ENCODE measurements at places on chromosomes 1 and 21.

DNA sequence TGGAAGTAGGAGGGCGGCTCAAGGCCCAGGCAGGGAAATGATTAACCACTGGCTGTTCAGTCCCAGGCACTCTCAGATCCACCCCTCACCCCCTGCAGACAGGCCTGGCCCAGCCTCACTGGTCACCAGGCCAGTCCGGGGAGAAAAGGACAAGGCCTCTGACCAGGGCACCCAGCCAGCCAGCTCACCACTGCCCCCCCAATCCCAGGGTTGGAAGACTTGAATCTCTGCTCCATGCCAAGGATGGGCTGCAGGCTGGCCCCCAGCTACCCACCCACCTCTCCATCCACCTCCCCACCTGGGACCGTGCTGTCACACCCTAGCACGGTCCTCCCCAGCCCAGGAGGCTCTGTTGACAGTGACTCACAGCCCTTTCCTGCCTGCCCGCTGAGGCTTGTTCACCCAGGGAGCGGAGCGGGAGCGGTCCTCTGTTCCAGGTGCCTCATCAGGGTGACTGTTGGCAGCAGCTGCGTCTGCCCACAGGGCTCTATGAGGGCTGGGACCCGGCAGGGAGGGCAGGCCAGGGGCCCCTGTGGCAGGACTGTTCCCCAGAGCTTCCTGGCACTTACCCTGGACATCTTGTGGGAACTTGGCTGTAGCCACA, 2.2 kb downstream of the LAD1 start:
- DNase-seq, result no peak

GRCh38 chr1:66283622-66284041, 250.3 kb upstream of the SGIP1 start:
- no peak for DNase-seq

- DNase-seq, result no peak
These were observed 2.2 kb upstream of the GBP6 start for GRCh38 chr1:89361681-89362080.

GRCh38 chr1:107359472-107360241, 218.8 kb downstream of the NTNG1 start:
- no peak for DNase-seq

DNA sequence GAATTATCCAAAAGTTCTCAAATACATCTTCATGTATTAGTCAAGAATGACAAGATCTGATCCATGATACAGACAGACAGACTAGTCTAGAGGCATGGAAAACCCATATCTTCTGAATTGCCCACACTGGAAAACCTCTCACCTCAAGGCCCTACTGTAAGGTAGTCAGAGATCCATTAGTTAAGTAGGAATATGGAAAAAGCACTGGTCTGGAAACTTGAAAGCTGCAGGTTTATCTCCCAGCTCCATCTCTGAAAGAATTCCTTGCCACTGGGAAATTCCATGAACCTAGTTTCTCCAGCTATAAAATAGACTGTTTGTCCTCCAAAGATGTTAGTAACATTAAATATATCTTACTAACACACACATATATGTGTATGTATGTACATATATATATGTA, 169.2 kb downstream of the AKT3 start:
- DNase-seq, result no peak

DNA sequence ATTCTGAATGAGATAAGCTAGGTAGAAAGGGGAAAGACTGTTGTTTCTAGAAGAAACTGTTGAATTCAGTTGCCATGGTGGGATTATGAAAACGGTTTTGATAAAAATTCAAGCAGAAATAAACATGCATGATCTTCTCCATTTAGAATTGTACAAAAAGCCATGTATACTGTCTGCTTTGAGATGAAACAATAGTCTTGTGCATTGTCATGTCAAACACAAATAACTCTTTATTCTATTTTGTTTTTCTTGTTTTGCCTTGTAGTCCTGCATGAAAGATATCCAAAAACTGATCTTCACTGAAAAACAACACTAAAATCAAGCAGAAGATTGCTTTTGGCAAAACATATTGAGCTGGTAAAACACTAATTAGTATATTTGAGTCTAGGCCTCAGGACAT, 659.9 kb downstream of the LTN1 start:
- no peak for DNase-seq

DNA sequence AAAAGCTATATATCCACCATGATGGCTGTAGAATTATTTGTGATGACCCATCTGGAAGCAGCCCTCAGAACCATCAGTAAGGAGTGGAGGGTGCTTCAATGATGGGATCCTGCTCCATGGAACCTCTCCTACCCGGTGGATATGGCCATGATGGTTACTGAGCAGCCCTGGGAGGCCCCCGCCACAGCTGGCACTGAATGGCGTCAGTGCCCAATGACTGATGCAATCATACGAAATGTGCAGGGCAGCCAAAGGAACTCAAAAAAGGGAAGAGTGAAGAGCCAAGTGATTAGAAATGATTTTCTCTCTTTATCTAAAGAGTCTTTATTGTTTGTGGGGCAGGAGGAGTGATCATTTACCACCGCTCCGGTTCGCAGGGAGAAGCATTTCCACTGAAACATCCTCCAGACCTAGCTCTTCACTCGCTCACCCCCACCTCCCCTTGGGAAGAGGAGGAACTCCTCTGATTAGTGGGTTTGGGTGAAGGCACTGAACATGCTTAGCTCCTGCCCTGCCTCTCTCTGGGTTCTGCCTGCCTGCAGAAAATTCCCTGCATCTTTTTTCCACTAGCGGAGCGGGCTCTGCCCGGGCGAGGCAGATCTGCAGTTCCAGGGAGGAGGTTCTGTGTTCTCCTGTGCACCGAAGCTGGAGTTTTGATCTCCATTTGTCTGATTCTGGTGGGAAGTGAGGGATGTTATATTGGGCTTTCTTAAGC, 260.3 kb downstream of the GRIK3 start:
- no peak for DNase-seq

DNA sequence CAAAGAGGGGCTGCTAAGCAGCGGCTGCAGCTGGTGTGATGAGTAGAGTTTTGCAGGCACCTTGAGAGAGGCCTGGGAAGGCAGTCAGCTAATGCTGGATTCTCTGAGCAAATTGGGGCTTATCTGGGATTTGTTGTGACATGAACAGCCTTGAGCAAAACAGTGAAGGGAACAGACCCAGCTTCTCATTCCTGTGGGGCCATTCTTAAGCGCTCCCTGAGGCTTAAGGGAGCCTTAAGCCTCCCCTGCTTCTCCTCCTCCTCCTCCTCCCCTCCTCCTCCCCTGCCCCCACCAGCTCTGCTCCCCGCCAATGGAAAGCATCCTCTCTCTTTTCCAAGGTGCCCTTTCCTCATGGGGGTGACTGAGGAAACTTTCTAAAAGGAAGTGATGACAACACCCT, 21.3 kb downstream of the HMGCS2 start:
- DNase-seq, result no peak

GRCh38 chr1:7373251-7373650, 397.8 kb upstream of the VAMP3 start:
- no peak for DNase-seq

GRCh38 chr1:56576880-56577405, 2.4 kb downstream of the PLPP3 start:
- no peak for DNase-seq

GRCh38 chr21:42081138-42081537, 10.0 kb downstream of the UMODL1 start:
- no peak for DNase-seq

- DNase-seq, result no peak
These were observed 40.5 kb upstream of the SCYL3 start for GRCh38 chr1:169933984-169934725.

DNA sequence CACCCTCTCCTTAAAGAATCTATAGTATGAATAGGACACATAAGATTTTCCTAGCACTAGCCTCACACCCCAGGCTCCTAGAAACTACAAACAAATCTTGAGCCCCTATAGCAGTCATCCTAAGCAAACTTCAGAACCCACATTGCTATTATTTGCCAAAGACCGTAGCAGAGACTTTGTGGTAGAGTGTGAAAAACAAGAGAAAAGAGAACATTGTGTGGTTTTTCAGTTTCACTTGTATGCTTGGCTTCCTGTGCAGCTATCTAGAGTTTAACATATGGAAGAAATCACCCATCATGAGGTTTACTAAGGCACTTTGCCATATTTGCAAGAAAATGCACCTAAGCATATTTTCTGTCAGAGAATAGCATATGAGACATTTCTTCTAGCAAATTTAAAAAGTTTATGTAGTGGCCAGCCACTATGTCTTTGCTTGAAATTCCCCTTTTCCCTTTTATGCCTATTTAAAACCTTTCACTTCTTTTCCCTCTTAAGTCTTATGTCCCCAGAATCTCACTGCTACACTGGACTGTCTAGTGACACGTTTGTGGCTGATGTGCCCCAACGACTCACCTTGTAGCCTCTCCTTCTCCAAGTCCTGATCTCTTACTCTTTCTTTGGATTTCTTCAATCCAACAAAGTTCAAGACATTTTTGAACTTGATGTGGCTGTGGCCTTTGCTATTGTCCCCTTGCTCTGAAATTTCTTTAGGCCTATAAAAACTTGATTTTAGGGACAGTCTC, 25.6 kb downstream of the CCDC190 start:
- DNase-seq, result no peak

GRCh38 chr1:226604560-226605317, 56.2 kb downstream of the STUM start:
- DNase-seq, result no peak

DNA sequence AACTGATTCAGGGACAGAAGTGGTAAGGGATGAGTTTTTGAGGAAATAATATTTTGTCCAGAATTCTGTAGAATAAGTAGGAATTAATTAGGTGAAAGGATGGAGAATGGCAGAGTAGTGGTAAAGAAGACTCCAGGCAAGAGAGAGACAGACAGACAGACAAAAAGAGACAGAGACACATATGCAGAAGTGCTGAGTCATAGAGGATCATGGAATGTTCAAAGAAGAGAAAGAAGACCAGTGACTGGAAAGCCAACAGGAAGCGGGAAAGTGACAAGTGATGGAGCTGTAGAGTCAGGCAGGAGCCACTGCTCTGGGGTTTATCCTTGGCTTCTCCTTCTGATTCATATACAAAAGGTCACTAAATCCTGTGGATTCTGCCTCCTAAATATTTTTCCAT, 85.9 kb downstream of the UROD start:
- no peak for DNase-seq

DNA sequence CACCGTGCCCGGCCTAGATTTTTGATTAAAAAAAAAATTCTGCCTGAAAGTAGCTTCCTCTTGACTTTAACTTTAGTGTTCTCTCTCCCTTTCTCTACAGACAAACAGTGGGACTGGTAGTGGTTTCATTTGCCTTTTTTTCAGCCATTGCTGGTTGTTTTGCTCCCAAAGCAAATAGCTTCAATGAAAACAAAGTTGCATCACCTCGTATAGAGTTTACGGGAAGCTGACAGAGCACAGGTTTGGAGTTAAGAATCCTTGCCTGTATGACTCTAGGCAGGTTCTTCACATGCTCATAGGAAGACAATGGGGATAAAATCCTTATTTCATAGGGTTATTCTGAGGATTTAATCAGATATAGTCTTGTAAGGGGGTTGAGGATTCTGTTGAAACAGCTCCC, 21.6 kb downstream of the AADACL4 start:
- no peak for DNase-seq

GRCh38 chr1:37755951-37756560, 8.9 kb downstream of the EPHA10 start:
- DNase-seq, result no peak

DNA sequence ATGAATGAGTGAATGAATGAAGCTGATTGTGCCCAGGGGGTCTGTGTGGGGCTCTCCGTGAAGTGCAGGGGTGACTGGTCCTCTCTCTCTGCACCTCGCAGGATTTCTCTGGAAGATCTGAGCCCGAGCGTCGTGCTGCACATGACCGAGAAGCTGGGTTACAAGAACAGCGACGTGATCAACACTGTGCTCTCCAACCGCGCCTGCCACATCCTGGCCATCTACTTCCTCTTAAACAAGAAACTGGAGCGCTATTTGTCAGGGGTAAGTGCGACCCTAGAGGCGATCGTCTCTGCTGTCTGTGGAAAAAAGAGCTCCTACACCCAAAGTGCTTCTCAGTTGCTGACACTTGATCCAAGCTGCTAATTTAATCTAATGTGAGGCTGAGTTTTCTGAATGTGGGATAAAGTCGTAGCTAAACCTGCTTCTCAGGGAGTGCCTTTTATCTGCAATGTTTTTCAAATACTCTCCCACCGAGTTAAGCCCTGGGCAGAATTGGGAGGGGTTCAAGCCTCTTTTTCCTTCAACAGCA, 101.7 kb downstream of the HUNK start:
- DNase-seq, result no peak

DNA sequence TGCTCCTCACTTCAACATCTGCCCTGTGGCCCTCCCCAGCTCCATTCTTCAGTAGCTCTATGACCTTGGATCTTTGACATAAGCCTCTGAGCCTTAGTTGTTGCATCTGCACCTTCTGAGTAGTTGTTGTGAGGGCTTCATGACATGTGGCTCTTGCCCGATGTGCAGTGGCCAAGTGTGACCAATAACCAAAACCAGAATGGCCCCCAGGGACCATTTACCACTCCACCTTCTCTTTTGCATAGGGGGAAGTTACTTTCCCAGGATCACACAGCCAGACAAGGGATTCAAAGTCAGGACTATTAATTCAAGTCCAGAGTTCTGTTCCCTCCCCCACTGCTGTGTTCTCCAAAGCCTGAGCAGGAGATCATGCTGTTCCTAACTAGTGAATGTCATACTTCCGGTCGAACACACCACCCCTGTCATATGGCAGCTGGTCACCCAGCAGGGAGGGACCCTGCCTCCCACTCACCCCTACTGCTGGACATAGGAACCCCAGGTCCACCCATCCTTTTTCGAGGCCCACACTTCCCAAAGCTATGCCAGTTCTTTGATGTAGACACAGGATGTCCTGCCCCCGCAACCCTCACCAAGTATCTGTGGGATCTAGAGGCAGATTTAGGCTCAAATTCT, 4.0 kb downstream of the FGR start:
- DNase-seq, result no peak

DNA sequence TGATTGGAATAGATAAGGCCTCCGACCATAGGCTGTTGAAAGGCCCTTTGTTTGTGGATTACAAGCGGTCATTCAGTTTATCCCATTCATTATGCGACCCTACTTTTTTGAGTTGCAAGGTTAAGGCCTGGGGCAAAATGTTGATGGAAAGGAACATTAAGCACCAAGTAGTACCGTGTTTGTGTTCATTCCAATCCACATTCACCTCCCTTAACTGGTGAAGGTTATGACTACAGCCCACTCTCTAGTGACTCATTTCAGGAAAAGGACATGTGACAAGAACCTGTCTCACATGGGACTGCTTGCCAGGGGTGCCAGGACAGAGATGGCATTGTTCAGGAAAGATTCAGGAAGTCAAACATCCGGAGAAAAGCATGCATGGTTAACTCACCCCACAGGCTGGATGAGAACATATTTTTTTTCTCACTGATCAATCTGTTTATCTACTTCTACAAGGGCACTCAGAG, 81.6 kb downstream of the CD58 start:
- no peak for DNase-seq
